Erythroblast (primary cell): ENCODE measurements at places on chromosomes 7 and 10.

- no peak for DNase-seq
These were observed 10.6 kb downstream of the VIM start for GRCh38 chr10:17238445-17239291.

- DNase-seq, result peak; percentile 50
These were observed 17.6 kb downstream of the LIMK1 start for GRCh38 chr7:74101061-74101681.

DNA sequence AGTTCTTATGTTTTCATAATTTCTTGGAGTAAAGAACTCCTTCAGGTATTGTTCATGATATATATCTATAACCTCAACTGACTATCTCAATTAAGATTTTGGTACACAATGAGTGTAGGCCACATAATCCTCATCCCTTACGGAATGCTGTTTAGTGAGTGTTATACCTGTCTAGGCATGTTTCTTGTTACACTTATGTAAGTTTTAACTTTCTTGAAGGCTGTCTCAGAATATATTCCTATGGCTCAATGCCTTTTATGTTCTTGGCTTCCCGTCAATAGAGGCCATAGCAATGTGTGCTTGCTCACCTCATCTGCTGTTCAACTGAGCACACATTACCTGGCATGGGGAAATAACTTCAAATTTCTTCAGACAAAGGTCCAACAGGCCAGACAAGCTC, 185.1 kb downstream of the CTTNBP2 start:
- DNase-seq, result no peak

- no peak for DNase-seq
These were observed 57.8 kb downstream of the CASD1 start for GRCh38 chr7:94567396-94567795.

GRCh38 chr7:18890134-18890533, 227.3 kb downstream of the TWIST1 start:
- no peak for DNase-seq

- DNase-seq, result no peak
These were observed 202.0 kb upstream of the COBL start for GRCh38 chr7:51518646-51519045.

DNA sequence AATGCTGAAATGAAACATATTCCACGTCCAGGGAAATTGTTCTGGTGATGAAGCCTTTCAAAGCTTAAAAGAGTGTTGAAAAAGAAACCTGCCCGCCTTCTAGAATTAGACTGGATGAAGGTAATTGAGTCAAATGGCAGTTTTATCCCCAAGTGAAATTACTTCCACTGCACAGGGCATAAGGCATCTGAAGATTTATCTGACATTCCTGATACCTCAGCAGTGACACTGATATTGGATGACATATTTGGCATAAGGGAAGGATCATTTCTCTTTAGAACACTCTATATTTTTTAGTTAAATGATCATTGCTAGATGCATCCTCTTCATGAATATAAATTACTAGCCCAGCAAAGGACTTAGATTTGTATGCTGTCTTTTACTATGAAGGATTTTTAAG, 229.6 kb upstream of the TPK1 start:
- no peak for DNase-seq

DNA sequence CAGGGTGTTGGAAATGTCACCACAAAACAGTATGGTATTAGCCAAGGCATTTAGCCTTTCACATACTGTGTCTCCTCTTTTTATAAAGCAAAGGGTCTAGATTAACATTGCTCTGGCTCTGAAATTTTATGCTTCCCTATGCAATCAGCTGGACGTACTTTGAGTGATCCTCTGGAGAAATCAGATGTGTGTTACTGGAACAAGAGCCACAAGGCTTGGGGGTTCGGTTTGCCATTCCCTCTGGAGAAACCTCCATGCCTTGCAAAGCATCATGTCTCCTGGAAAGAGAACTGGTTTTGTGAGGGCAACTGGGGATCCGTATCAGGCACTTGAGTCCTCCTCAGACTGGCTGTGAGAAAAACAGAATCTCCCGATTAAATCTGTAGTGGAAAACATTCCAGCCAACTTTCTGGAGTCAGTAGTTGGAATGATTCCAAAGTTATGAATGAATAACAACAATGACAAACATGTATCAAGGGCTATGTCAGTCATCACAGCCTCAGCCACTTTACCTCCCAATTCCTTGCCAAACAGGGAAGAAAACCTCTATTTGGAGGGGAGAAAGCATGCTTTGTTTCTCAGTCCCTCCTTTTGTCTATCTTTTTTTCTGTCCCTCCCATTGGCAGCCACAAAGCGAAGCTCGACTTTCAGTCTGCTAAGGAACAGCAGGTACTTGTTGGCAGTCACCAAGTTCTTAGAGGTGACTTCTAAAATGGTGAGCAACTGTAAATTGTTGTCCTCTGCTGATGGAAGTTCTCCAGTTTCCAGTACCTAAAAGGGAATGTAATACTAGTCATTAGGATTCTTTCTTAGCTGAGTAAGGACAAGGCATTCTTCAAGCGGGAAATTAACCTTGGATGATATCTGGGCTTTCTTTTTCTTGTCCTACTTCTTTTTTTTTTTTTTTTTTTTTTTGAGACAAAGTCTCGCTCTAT, 864.8 kb upstream of the AUTS2 start:
- DNase-seq, result no peak

DNA sequence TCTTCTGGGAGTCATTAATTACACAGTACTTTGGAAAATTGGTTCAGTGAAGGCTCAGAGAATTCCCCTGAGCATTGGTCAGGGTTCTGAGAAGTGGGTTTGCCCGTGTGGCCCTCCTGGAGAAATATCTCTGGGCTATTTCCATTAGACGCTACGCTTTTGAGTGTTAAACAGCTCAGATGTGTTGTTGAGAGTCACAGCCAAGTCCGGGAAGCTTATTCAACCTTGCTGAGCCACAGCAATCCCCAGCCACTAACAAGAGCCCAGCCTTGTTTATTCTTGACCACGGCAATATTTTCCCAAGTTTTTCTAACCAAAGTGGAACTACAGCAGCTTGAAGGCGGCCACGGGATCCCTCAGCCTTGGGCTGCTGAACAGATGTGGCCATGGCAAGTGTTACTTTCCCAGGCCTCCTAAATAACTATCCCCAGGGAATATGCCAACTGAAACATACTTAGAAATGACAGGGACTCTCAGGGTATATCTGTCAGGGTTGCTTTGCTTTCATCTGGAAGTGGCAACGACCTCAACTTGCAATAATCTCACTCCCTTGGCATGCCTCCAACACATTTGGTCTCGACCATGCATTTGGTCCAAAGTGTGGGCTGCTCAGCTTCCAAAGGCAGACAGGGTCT, 214.7 kb downstream of the EMX2 start:
- no peak for DNase-seq

DNA sequence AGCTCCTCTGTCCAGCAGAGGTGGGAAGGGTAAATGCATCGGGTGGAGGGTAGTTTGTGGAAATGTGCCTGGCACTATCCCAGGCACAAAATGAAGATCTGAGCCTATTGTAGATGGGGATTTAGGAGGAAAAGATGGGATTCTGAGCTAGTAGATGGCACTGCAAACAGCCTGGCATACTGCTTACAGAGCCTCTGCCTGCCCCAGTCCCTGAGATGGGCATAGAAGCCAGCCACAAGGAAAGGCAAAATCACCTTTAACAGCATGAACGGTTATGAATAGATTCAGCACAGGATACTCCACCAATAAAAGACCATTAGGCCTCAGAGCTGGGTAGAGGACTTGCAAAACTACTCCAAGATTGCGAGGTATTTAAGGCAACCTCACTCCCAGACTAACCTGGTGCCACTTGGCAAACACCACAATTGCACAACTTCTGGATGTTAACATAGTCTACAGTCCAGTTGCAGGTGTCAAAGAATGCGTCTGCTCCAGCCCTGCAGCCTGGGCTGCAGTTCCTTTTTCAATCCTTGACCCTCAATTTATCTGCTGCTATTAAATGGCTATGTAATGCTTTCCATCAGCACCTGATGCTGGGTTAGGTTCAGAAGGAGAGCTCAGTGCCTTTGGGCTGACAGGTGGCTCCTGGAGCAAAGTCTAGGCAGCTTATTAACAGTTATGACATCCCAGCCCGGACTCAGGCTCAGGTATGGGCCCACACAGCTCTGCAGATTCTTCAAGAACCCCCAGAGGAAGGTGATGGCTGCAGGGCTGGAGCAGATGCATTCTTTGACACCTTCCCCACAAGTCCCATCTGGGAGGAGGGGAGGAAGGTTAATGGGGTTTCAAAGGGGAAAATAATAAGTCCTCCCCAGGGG, 34.0 kb downstream of the CDHR3 start:
- DNase-seq, result no peak

GRCh38 chr10:67663449-67664087, 32.4 kb downstream of the CTNNA3 start:
- DNase-seq, result no peak

DNA sequence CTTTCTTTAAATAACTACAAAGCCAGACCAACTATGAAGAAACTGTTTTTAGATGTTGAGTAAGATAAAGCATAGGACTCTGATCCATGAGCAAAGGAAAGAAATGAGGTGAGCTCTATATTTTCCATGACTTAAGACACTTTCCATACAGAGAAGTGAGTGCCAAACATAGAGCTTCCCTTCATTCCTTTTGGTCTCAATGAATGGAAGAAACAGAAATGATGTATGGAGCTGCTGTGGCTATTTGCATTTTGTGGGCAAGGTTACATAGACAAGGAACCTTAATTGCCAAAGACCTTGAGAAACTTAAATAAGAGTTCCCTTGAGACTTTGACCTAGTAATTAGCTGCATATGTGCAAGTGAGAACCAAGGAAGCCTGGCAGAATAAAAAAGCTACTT, 1152.2 kb downstream of the XPNPEP1 start:
- no peak for DNase-seq

GRCh38 chr10:103397191-103397825, 882 bp downstream of the PDCD11 start:
- DNase-seq, result no peak

- no peak for DNase-seq
These were observed 45.7 kb upstream of the CRTAC1 start for GRCh38 chr10:98076086-98076485.

GRCh38 chr7:86846494-86847190, 202.9 kb downstream of the GRM3 start:
- no peak for DNase-seq

GRCh38 chr7:68922850-68923249, 675.4 kb upstream of the AUTS2 start:
- no peak for DNase-seq

- DNase-seq, result no peak
These were observed 71.0 kb upstream of the ADAM12 start for GRCh38 chr10:126459032-126459831.

- no peak for DNase-seq
These were observed 233.1 kb upstream of the PHYHIPL start for GRCh38 chr10:58943256-58943890.

DNA sequence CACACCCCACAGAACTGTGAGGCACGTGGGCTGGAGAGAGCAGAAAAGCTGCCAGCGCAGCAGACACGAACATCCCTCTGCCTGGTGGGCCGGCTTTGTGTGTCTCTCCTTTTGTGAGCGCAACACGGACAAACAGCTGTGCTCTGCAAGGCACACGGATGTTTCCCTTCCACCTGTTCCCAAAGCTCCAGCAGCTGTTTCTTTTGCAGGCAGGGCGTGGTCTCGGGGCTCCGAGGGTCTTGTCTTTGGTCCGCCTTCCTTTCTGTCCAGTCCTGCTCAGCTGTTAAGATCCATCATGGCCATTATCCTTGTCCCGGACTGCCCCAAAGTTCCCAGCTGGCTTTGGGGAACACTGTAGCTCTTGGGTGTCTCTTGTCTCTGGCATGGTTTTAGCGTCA, 32.7 kb upstream of the SH2B2 start:
- DNase-seq, result no peak

DNA sequence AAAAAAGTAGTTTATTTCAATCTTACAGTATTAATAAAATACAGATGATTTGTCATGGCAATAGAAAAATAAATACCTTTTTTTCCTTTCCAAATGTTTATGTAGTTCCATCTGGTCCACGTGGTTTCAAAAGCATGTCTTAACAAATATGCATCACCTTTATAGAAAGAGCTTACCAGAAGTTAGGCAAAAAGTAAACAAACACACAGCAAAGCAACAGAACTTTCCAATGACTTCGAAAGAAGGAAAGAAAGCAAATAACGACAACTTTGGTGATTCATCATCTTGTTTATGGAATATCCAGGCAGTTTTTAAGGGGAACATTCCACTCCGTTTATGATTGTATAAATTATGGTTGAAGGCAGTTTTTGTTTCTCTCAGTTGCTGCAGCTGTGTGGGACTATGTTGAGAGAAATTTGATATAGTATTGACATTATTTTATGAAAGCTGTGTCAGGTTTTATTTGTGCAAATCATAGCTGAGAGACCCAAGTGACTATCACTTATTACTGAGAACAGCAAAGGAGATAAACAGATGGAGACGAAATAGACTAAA, 203.1 kb downstream of the CDC14C start:
- DNase-seq, result no peak

DNA sequence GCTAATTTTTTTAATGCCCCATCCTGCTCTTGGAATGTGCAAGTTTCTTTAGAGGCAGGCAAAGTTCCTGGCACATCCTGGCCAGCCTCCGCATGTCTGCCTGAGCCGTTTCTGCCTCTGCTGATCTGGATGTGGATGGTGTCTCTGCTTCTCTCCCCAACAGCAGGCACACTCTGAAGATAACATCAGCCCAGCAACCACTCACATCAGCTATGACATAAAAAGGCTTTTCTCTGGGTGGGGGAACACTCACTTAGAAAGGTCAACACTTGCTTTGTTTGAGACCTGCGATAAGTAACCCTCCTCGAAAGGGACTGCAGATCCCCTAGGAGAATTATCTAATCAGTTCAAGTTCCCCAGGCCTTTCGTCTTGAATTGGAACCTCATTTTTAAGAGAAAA, 142.9 kb downstream of the FGFR2 start:
- no peak for DNase-seq

DNA sequence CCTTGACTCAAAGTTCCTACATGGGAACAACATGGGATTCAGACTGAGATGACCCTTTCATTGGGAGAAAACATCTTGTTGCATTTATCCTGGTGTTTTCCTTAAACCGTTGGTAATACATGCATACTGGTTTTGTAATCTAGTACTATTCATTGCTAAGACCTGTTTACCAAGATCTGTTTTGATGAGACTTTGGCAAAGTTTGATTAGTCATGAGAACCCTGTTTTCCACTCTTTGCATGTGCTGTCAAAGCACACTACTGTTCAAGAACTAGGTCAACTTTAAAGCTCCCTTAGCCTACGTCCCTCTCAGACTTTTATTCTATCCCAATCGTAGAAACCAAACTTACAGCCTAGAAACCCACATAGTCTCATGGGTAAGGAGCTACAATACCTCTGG, 650.9 kb downstream of the GATA3 start:
- DNase-seq, result no peak

DNA sequence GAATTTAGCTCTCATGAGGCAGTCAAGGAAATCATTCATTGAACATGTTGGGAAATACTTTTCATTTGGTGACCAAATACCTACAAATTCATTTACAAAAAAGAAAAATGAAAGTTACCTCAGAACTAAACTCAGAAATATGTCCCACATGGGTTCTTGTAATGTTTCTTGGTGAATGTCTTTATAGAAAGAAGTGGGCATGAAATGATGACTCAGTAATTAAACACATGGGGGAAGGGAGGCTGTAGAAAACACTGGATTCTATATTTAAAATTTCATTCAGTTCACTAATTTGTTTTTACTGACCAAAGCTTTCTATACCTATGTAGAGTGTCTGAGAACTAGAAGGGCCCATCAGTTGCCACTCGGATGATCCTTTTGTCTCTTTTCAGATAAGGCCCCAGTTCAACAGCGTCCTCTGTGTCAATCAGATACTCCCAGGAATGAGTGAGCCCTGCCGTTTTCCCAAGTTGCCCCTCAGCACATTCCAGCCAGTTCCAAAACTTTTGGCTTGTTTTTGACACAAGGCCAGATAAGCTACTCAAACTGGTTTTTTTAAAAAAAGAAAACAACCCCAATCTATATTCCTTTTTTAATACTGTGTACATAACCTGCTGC, 49.3 kb upstream of the AGBL3 start:
- DNase-seq, result no peak
